ENCODE measurements at places on chromosomes 11 and 22. TPM values are rescaled to one million over a fixed set of nuclear protein-coding genes. Genes with fewer than 3 reads are reported as not detected.

TMEM191B gene
- 1.3 TPM for total RNA-seq

SPDYC gene
- total RNA-seq, result not detected

GCAT gene
- 19.9 TPM for total RNA-seq

GRCh38 chr22:44147008-44147645 is 33.6 kb upstream of the PARVG start:
- ATAC-seq, result no peak

GRCh38 chr11:73137262-73137943 is 4.7 kb downstream of the FCHSD2 start:
- no peak for ATAC-seq

GRCh38 chr22:35344956-35345690 is 35.8 kb upstream of the HMOX1 start:
- no peak for ATAC-seq

DNA sequence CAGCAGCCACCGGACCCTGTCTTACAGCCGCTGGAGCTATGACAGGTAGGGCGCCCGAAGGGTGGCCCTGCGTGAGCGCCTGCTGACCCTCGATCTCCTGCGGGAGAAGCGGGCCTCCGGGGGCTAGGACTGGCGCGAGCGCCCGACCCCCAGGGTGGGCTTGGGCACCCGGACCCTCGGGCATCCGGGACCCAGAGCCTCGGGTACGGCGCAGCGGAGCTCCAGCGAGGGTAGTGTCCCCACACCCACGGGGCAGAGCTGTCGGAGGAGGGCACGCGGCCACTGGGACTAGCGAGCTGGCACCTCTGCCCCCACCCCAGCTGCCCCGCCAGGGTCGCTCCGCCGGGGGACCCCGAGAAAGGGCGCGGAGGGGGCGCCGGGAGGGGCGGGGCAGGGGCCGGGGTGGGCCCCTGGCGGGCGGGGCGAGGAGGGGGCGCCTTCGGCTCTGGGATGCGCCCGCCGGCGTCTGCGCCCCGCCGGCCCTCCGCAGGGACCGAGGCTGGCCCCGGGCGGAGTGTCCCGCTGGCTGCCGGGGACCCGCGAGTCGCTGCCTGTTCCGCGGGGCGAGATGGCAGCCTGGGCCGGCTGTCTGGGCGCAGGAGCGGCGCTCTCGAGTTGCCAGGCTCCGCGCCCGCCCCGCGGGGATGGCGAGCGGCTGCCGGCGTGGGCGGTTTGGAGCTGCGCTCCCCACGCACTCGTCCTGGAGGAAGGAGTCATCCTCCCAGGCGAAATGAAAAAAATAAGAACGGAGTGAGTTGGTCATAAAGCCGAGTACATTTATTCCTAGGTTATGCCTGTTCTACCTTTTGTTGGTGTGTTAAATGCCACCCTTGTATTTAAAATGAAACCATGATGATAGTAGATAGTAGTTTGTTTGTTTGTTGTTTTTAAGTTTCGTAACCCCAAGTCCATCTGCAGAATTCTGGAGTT is 32.4 kb downstream of the EIF3F start:
- peak; percentile 35 for ATAC-seq

GRCh38 chr11:67983951-67984350 is 19.9 kb downstream of the UNC93B1 start:
- no peak for ATAC-seq

DNA sequence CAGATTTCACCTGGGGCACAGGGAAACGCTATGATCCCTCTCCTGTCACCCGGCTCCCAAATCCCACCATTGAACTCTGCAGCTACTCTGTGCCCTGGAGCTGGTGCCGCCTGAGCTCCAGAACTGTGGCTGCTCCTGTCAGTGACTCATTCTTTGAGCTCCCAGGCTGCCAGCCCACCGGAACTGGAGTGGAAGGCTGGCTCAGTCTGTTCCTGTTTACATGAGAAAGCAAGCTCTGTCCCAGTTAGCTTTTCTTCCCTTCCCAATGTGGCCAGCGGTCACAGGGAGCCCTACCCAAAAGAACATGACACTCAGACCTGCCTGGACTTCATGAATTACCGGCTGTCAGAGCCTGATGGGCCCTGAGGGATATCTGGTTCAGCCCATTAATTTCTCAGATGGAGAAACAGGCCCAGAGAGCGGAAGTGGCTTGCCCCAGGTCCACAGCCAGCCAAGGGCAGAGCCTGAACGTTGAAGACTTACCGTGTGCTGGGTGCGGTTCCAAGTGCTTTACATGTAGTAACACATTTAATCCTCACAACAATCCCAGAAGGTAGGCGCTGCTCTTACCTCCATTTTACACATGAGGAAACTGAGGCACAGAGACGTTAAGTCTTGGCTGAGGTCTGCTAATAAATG is 23.8 kb upstream of the IGSF22 start:
- ATAC-seq, result no peak

- no peak for ATAC-seq
Measured at GRCh38 chr22:20095521-20095920, 15.5 kb downstream of the DGCR8 start.

GRCh38 chr11:116461789-116462188 is 311.0 kb downstream of the BUD13 start:
- no peak for ATAC-seq

Data from gastroesophageal sphincter (tissue), 4 donors.